Activated T-cell treated with anti-CD3 and anti-CD28 coated beads, Interleukin-2, amount 50 U/mL, for 4 hours (primary cell): ENCODE measurements at places on chromosomes 2 and 18.

- DNase-seq: no peak
Observed at GRCh38 chr2:210172219-210172575, 988 bp upstream of the KANSL1L start.

DNA sequence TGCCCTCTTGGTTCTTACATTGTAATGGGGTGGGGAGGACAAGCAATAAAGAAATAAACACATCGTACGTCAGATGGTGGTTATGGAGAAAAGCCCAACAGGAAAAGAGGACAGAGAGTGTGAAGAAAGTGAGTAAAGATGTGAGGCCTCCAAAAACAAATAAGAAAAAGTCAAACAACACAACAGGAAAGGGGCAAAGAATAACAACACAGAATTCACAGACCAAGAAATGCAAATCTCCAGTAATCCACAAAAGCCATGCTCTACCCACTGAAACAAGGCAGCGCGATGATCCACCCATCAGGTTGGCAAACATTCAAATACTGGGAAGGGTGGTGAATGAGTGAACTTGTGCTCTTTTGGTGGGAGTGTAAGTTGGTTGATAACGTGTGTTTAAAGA lies 16.7 kb upstream of the DUSP2 start:
- no peak for DNase-seq

GRCh38 chr2:113158884-113159553 lies 14.8 kb upstream of the PSD4 start:
- no peak for DNase-seq

DNA sequence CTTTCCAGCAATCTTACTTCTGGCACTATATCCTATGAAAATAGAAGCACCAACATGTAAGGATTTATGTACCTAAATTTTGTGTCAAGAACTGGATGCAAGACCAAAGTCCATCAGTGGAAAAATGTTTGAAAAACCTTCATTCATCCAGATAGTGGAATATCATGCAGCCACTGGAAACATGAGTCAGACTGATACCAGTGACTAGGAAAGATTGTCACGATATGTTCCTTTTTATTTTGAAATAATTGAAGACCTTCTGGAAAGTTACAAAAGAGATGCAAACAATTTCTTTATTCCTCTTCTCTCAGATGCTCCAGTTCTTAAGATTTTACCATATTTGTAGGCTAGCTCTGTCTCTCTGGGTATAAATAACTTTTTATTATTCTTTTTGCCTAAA lies 40.5 kb upstream of the IL1R2 start:
- DNase-seq: no peak

DNA sequence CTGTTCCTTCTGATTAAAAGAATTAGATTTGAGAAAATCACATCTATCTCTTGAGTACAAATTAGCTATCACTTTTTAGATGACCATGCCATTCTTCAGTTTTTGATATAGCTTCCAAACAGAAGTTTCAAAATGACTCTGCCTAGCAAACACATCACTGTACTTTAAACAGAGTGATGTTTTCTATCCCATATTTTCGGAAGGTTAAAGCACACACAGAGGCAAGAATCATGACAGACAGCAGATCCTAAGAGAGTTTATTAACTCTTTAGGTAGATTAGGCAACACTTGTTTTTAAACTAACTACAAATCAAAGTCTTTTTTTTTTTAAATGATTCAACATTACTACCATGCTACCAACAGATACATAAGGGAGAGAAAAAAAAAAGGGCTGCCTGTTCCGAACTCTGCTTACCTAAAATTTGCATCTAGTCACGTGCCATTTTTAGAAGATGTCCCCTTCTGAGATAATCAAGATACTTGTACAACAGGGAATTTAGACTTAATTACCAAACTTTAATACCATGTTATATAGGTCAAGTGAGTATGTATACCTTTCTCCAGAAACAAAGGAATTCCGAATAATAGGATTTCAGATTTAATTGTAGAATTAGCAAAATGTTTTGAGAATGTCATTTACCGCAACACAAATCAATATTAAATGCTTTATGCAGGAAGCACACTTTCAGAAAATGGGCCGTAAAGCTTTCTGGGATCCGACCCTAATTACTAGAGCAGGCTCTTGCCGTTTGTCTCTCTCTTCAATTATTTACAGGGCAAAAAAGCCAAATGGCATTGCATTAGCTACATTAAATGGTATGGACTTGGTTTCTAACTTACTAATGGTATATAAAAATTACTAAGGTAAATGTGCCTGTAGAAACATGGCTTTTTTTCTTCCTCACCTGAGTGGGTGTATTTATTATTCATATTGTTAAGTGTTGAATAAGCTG lies 2.6 kb downstream of the RBMS1 start:
- no peak for DNase-seq

DNA sequence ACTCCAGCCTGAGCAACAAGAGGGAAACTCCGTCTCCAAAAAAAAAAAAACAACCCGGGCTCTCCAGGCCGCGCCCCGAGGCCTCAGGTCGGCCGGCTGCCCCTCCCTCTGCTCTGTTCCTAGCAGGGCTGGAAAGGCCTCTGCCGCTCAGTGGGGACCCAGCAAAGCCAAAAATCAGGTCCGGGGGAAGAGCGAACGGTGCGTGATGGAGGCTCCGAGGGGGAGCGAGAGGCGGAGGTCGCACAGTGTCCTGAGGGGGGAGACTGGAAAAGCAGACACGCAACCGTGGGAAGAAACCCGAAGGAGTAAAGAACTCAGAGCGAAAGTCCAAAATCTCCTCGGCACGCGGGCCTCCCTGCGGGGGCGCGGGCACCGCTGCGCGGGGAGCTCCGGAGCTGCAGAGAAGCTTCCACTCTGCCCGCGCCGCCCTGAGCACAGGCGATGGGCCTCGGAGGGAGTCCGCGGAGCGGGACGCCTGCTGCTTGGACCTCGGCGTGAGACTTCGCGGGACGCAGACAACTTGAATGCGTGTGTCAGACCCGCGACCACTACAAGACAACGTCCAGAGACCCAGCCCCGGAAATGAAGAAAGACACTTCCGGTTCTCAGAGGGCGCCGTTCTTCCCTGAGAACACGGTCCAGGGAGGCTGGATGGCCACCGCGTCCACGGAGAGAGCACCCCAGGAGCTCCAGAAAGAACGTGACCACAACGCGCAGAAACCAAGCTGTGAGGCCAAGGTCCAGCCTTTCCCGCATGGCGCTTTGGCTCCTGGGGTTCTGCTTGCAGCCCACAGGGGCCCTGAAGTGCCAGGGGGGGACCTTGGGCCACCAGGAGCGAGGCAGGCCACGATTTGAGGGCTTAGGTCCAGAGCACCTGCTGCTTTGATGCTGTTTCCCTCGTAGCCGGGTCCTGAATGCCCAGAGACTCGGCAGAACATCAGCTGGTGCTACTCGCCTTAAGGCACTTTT lies 219.8 kb downstream of the DPP10 start:
- DNase-seq: no peak

GRCh38 chr18:59459369-59460071 lies 100.5 kb upstream of the LMAN1 start:
- DNase-seq: no peak

GRCh38 chr2:39120521-39120770 lies 405 bp downstream of the SOS1 start:
- DNase-seq: no peak

DNA sequence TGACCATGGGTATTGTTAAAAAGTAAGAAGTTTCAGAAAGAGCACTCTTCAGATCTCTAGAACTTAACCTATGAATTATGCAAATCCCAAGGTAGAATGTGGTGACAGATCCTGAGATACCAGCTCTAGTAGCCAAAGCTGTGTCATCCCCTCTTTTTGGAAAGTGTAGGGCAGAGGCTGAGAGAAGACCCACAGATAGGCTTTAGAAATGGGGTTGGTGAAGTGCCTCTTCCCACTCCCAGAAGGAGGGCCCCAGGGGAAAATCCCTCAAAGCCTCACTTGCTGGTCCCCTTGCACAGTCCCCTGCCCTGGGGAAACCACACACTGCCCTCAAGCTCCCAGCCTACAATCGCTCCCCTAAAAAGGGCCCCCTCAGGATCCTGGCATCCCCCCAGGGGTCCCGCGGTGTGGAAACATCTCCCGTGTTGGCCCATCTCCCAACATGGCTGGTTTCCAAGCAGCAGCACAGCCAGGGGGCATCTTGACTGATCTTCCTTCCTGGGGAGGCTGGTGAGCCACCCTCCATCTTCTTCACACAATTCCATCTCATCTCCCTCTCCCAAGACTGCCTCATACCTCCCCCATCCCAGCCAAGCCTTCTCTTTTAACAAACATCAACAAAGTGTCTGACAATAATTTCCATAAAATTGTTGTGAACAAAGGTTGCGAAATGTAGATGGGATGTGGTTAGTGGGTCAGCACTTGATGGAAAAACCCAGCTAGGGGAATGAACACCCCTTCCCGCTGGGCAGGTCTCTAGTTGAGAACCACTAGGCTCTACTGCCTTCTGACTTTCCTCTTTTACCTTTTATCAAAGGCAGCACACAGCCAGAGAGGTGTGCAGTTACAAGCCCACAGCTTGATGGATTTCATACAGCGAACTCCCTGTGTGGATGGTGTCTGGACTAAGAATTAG lies 25.1 kb downstream of the MAL start:
- no peak for DNase-seq
